Stimulated activated CD4-positive, alpha-beta T cell treated with anti-CD3 and anti-CD28 coated beads, Interleukin-2, amount 100 ng/mL, for 48 hours (primary cell): ENCODE measurements at places on chromosomes 6 and 20.

GRCh38 chr20:5844063-5844681, 94.0 kb downstream of the SHLD1 start:
- peak; percentile 40 for DNase-seq

DNA sequence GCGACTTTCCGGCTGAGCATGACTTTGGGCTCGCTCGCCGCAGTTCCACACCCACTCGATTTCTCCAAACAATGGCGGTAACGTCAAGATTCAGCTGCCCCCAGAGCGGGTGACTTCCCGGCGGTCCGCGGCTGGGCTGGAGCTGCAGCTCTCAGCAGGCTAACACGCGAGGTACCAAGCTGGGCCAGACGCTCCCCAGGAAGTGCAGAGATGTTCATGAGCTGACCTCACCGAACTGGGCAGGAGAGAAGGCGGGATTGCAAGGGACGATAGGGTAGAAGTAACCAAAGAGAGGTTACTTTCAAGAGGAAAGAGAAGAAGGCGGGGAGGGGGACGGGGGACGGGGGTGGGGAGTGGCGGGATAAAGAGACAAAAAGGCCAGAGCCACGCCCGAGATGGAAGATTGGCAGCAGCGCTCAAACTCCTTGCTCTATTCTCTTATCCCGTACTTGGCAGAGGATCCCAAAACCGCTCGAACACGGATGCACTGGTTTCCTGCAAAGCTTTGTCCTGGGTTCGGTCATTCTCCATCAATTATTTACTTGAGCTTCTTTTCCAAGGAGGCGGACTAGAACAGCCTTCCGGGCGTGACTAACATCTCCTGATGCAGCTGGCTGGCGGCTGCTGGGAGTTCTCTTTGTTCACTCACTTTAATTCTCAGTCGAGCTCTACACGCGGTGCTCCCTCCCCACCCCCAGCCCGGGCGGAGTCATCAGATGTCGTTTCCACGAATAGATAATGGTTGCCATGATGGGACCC, at the start of gene MTCL3:
Gene MTCL3, minus strand, starts transcription at position 626 of the 759 bp plus-strand sequence.
- peak; percentile 50 for DNase-seq

DNA sequence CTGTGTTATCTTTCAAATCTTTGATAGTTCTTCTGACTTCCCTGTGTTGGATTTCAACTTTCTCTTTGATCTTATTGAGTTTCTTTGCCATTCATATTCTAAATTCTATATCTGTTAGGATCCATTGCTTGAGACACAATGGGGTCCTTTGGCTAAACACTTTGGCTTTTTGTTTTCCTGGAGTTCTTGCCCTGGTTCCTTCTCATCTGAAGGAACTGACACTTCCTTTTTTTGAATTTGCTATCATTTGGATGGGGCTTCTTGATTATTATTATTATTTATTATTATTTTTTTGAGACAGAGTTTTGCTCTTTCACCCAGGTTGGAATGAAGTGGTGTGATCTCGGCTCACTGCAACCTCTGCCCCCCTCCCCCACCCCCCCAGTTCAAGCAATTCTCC, 30.1 kb upstream of the EIF2S2 start:
- DNase-seq = no peak

DNA sequence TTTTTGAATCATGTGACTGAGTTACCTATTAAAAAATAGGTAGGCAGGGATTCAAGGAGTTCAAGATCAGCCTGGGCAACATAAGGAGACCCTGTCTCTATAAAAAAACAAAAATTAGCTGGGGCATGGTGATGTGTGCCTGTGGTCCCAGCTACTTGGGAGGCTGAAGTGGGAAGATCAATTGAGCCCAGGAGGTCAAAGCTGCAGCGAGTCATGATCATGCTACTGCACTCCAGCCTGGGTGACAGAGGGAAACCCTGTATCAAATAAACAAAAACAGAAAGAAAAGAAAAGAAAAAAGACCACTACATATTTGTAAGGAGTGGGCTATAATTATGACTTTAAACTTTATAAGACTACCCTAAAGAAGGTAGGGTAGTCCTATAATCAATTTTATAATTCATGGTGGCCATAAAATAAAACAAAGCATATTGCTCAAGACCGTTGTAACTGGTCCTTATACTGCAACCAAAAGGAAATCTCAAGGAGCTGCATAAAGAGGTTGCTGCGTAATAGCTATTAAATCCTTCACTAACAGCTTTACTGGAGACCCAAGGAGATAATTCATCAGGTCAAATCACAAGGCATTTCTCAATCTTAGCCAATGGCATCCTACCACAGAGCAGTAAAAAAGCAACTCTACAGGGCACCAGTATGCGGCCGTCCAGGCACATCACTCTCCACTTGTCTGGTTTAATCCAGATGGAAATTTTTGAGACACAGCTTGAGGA, 13.5 kb downstream of the PIGU start:
- DNase-seq = no peak

- no peak for DNase-seq
Measured at GRCh38 chr6:138275976-138276375, 57.7 kb upstream of the PBOV1 start.

- no peak for DNase-seq
Measured at GRCh38 chr6:87979737-87980136, 67.9 kb upstream of the SPACA1 start.

GRCh38 chr6:117733341-117733740, 58.1 kb downstream of the NUS1 start:
- no peak for DNase-seq

DNA sequence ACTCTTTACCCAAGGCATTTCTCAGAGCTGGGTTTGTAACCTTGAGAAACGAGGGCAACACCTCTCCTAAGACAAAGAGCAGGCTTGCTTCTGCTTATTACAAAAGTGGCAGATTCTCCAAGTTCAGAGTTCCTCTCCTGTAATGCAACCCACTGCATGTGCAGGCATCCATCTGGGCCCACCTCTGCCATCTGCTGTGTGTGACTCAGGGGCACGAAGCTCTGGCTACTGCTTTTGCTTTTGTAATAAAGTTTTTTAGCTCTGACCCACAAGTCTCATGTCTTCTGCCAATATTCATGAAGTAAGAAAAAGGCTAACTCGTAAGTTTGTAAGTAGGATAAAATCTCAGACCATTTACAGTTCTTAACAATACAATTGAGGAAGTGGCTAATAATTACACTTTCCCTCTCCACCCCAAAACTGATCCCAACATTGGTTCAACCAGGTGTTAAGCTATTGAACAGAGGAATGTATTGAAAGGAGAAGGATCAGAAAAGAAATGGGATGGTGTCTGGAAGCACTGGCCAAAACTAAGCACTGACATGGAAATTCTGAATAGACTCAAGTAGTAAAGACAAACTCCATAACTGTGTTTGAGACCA, 51.7 kb upstream of the SMLR1 start:
- DNase-seq = no peak

- no peak for DNase-seq
Measured at GRCh38 chr6:165774903-165775601, 112.0 kb upstream of the PDE10A start.

DNA sequence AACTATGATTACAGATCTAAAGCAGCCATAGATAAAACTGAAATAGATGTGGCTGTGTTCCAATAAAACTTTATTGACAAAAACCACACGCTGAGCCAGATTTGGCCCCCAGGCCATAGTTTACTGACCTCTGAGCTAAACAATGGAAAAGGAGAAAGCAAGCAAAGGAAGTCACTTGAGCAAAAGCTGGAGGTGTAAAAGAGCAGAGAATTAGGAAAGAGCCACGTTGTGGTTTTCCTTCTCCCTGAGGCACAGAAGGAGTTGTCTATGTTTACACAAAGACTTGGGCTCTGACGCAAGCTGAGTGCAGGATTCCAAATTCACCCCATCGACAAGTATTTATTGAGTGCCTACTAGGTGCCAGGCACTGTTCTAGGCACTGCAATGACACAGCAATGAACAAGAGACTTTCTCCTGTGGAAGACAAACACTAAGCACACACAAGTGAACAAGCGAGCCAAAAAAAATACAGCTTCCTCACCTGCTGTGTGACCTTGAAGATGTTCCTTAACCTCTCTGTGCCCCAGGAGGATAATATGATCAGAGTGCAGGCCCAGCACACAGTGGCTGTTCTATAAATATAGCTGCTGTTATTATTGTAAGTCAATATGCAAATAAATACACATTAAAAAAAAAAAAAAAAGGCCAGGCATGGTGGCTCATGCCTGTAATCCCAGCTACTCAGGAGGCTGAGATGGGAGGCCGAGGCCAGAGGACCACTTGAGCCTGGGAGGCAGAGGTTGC, 75.4 kb upstream of the PTPN1 start:
- DNase-seq = no peak

GRCh38 chr6:75755704-75756103, 6.7 kb downstream of the MYO6 start:
- DNase-seq = no peak

DNA sequence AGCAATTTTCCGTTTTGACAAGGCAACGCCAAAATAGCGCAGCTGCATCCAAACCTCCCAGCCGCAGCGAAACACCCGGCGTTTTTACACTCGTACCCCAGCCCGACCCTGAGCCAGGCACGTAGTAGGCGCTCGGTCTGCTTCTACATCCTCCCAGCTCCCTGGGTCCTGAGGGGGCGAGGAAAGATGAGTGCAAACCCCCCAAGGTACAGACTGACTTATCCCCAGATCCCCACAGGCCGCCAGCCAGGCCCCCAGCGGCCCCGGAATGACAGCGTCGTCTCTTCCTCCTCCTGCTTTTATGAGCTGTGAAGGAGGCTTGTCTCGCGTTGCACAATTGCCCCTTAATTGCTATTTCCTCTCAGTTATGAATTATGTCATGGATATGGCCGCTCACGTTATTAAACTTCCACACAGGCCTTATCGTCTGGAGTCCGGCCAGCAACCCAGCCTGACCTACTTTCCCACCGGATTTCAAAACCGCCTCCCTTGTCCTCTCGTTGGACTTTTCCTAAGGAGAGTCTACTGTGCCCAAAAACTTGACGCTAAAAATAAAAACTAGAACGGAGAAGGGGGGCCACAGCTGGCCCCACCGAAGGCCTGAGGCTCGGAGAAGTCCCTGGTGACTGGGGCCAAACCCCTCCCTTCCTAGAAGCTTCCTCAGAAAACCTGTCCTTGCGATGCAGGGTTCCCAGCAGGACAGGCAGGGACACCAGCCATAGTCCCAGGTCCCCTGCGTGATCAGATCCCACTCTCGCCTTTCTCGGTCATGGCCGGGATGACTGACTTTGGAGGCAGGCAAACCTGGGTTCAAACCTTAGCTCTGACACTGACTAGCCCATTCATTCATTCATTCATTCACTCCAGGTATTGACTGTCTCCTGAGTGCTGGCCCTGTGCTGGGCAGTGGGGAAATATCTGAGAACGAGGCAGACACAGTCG, 130.9 kb upstream of the PTPN1 start:
- DNase-seq = no peak

DNA sequence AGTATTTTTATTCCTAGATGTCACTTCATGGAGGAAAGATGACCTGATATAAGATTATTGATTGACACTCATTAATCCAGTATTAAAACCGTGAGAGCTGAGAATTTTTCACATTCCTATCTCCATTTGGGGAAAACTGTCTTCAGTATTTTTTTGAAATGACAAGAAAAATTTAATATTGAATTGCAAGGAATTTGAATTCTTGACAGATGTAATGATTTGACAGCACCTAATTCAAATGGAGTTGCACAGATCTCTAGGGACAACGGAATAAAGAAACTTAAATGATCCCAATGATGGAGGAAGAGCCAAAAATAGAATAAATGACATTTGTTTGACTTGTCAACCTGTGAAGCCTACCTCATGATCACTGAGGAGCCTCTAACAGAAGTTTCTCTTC, 1591.4 kb downstream of the HACE1 start:
- no peak for DNase-seq

DNA sequence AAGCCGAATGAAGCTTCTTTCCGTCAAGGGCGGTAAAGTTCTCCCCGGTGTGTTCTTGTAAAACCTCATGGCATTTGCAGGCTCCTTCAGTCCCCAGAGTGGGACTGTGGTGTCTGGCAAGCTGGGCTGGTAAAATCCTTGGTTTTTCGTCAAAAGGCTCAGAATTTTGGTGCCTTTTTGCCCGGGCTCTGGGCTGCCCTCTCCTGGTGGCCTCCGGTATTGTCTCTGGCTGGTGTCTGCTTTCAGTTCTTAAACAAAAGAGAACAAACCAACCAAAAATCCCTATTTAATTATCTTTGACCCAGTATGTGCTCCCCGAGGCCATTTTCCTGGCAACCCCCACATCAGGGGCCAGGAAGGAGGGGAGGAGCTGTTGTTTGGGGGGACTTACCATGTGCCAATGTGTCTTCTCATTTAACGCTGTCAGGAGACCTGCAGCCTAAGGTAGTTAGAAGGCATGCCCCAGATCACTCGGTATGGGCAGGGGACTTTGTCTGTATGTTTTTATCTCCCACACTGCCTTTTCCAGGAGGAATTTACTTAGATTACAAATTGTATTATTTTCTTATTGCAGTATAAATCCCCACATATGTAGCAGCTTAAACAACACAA, 11.1 kb downstream of the CDH4 start:
- DNase-seq = peak; percentile 43

DNA sequence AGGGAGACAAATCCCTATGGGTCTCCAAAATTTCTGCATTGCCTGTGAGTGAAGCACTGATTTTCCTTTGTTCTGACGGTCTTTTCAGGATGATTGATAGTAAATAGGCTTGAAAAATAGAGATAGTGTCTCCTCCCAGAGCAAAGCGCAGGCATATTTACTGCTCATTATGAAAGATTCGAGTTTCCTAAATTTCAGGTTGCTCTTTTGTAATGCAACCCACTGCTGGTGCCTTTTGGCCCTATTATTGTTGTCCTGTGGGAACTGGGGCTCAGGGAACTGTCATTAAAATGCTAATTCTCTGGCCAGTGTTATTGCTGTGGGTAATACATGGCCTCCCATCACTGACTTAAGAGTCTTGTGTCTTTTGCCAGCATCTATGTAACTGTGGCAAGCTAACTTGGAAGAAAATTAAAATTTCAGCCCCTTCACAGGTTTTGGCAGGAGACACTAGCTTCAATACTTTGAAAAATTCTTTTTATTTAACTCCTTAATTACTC, 754.1 kb upstream of the MAP3K7 start:
- no peak for DNase-seq

DNA sequence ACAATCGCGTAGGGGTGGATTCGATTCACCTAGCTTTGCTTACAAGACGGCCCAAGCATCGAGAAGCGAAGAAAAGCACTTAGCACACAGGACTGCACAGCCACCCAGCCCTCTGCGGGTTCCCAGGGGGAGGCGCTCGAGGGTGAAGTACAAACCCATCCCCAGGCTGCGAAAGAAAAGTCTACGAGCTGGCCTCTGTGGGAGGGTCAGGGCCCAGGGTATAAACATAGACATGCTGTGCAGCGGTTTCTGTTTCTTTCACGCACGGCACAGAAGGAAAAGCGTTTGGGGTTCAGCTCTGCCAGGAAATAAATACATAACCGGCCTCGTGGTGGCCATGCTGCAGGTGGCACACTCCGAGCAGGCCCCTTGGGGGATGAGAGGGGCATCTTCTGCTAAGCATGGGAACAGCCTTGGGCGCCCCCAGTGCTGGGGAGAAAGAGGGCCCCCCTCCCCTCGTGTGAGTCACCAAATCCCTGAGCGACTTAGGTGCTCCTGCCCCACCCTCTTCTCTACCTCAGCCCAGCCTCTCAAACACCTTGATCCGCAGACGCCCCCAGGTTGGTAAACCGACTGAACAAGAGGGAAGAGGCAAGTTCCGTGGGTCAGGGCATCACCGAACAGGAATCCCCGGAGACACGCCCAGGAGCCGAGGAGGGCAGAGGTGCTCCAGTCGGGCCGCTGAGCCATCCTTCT, 91.6 kb upstream of the RIPOR2 start:
- peak; percentile 68 for DNase-seq

GRCh38 chr6:113645576-113645970, 211.6 kb upstream of the MARCKS start:
- no peak for DNase-seq
